ENCODE measurements at places on chromosomes 5 and 9.

- no peak for DNase-seq
Observed at GRCh38 chr9:77370064-77370463, 192.7 kb downstream of the VPS13A start.

- no peak for DNase-seq
Observed at GRCh38 chr9:589723-590122, 251.8 kb upstream of the DMRT1 start.

GRCh38 chr9:131698618-131698985, 41.3 kb downstream of the RAPGEF1 start:
- DNase-seq, result no peak

DNA sequence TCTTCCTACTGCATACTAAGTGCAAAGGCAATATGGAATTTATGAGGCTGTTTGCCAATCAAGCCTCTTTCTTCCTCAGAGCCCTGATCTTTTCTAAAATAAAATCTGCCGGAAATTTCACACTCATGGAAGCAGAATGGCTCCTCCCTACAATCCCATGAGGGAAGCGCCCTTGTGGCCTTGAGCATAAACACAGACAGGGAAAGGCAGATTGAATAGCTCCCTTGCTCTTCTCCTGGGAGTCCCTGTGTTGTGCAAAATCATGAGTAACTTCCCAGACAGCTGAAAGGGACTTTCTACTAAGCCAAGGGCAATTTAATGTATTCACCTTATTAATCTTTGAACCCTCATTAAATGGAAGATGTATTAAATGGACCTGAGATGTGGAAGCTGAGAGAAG, 226.1 kb upstream of the PIK3R1 start:
- no peak for DNase-seq

- no peak for DNase-seq
Observed at GRCh38 chr9:124954255-124954654, 13.4 kb upstream of the GOLGA1 start.

DNA sequence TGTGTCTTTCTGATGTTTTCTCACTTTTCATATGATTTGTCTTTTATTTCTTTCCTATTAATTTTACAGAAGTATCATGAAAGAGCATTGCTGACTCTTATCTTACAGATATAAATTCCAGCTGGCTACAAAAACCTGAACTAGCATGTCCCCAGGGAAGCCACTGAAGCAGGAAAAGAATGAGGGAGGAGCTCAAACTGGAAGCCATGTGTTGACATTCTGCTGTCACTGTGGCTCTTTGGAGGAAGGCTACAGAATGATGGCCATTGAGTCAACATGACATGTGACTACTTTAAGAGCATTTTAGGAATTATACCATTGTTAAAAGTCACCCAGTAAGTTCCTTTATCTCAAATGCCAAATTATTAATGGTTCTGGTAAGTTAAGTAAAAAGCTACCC, 638.3 kb upstream of the DMAC1 start:
- DNase-seq, result no peak

DNA sequence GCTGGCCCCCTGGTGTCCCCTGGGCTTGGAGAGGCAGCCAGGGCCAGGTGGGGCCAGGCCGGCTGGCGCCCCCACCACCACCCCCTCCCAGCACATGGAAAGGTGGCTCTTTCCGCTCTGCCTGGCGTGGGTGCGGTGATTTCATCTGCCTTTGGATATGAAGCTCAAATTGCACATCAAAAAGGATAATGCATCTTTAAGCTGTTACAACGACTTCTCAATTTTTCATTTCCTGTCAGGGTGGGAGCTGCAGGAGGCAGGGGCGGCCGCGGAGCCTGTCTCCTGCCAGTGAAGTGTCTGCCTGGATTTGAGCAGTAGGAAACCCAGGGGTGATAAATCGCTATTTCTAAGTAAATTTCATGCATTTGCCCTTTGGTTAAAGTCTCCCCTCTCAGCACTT, 169.2 kb upstream of the MVB12B start:
- no peak for DNase-seq

DNA sequence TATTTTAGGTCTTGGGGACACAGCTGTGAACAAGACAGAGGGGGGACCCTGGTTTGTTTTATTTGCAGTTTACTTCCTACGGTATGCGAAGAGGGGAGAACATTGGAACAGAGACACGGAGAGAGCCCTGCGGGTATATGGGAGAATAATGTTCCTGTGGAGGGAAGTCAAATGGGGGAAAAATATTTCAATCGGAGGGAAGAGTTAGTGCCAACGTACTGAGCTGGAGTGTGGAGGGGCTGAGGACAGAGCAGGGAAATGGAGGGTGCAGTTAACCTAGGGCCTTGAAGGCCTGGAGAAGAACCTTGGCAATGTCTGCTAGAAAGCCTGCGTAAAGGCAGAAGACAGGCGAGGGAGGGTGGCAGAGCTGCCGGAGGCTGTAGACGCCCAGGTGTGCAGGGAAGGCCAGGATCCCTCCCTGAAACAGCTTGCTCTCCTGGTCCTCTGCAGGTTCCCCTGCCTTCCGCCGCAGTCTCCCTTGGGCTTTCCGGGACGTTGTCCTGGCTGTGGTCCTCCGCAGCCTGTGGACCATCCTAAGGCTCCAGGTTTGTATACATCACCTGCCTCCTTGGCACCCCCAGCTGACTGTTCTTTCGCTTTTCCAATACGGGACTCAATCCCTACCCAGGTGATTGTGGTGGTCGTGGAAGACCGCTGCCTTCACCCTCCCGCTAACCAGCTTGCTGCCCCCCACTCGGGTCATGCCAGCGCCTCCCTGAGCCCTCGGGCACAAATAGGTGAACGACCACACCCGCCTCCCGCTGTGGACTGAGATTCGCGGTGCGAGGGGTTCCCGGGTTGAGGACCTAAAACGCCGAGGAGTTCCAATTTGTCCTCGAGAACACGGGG, 1.9 kb upstream of the RACK1 start:
- no peak for DNase-seq

GRCh38 chr5:151033217-151033934, 13.0 kb downstream of the GPX3 start:
- no peak for DNase-seq

DNA sequence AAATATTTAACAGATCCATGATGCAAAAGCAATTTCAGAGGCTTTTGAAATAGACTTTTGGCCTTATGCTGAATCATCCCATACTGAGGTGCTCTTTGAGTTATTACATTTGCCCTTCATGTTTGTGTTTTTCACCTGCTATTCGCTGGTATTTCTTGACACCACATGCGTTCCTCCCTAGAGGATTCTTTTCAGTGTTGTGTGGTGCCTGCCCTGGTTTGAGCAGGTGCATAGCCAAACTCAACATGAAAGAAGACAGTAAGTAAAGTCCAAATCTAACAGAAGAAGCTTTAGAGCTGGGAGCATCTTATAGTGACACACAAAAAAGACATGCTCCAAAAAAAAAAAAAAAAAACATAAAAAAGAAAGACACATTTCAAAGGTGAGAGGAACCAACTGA, 796.3 kb downstream of the SEMA5A start:
- DNase-seq, result no peak

GRCh38 chr5:92980491-92980890, 600.5 kb downstream of the NR2F1-AS1 start:
- no peak for DNase-seq

DNA sequence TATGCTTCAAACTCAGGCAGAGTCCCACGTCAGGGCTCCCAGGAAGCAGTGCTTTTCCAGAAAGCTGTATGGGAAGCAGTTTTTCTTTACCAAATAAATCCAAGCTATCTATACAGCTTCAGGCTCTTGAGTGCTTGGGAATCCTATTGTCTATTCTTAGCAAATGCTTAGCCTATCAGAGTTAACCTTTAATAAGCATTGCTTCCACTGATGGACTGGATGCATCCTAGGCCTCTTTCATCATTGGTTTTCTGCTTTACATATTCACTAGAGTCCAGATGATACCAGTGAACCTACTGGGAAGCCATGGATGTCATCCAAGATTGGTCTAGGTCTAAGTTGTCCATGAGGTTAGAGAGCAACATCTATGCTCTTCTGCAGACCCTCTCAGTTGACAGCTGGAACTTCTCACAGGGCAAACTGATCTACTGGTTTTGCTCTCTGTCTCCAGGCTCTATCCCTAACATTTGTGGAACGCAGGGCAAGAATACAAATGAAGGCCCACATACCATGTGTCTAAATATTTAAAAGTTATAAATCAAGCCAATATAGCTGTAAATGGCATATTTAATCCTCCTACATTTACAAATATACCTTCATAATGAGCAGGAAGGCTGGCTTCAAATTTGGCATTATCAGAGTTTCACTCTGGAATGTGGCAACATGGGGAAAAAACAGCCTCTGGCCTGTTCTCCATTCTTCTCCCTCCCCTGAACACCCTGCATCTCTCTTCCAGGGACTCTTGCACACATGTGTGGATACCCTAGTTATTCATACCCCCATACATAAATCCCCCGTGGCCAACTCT, 49.8 kb upstream of the PLPP1 start:
- no peak for DNase-seq

DNA sequence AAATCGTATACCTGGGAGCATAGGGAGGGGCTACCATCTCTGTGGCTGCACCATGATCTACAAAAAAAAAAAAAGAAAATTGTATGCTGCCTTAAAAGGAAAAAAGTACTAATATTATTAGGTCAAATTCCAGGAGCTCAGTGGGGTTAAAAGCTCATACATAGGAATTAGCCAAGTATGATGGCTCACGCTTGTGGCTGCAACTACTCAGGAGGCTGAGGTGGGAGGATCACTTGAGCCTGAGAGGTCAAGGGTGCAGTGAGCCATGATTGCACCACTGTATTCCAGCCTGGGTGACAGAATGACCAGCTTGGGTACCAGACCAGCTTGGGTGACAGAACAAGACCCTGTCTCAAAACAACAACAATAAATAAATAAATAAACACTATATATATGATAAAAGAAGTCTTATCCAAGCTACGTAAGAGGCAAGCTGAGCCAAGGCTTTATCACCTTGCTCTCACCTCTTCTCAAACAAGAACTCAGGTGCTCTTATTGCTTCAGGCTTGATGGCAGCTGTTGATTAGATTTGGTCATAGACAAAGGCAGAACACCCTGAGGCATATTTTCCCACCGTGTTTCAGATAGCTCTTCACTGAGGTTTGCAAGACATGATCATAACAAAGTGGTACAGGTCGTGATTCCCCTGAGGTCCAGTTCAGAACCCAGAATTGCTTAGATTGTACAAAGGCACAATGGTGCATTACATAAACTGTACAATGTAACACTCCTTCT, 3.3 kb upstream of the FBXW11 start:
- no peak for DNase-seq

DNA sequence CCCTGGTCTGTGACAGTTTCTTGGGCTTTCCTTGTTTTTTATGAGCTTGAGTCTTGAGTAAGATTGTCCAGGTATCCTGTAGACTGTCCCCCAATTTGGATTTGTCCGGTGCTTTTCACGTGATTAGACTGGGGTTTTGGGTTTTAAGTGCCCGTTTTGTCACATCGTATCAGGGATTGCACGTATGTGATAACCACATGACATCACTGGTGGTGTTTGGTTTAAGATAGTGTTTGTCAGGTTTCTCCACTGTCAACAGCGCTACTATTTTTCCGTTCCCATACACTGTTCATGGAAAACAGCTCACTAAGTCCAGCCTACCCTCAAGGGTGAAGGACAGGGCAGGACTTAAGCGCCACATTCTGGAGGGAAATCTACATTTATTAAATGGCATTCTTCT, 39.7 kb downstream of the LMNB1 start:
- DNase-seq, result no peak

GRCh38 chr9:130982636-130983358, 26.2 kb upstream of the LAMC3 start:
- no peak for DNase-seq

DNA sequence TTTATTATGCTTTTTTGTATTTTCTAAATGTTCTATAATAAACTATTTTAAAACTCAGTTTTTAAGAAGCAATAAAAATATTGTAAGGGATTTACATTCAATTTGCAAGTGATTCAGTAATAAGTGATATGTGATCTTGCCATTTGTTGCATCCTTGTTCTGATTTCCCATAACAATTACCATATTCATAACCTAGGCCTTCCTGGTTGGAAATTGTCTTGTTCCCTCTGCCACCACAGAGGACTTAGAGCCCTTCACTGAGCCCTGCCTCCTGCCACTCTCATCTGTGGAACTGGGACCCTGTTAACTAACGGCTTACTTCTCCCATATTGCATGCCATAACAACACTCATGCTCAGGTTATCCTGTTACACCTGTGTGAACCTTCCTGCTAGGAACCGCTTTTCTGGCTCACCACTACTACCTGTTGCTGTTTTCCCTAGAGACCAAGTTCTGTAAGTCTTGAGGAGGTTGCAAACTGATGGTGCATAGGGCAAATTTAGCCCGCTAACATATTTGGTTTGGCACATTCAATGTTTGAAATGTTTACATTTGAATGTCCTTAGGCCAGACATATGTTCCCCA, 32.9 kb upstream of the DTWD2 start:
- no peak for DNase-seq

DNA sequence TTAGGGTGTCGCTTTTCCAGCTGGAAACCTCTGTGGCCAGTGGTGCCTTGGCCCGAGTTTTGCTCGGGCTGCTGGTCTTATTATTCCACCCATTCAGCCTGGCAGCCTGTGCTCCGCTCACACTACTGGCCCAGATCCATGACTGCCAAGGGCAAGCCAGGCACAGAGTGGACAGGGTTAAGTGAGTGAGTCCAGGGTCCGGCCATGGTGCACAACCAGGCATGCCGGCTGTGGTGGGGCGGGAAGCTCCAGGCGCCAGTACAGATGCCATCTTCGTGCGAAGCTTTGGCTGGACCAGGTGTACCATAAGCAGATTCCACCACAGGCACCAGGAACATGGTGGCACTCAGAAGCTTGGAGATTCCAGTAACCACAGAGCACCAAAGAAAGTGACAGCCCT, 580.2 kb upstream of the FAM174A start:
- DNase-seq, result no peak
